ENCODE measurements at places on chromosomes 2 and 18. TPM values are rescaled to one million over a fixed set of nuclear protein-coding genes. Genes with fewer than 3 reads are reported as not detected.

ZAP70 gene
- not detected for total RNA-seq

SPOPL gene
- total RNA-seq, result 8.4 TPM

GRP gene
- total RNA-seq, result not detected

LCT gene
- 0.03 TPM for total RNA-seq

CENPA gene
- total RNA-seq, result 57.9 TPM

MOGAT1 gene
- not detected for total RNA-seq

MYL12A gene
- 338 TPM for total RNA-seq

SPATA3 gene
- not detected for total RNA-seq

PRKAG3 gene
- not detected for total RNA-seq

BCL2 gene
- 0.57 TPM for total RNA-seq

PDE1A gene
- total RNA-seq, result 0.16 TPM

ALLC gene
- total RNA-seq, result 0.06 TPM

TRIM43 gene
- 0.07 TPM for total RNA-seq

SULT1C4 gene
- not detected for total RNA-seq

MGAT5 gene
- 17.7 TPM for total RNA-seq

DTNA gene
- 0.15 TPM for total RNA-seq

CDH19 gene
- 1.1 TPM for total RNA-seq

IMPA2 gene
- total RNA-seq, result 72.6 TPM

MAL gene
- not detected for total RNA-seq

LRRFIP1 gene
- total RNA-seq, result 93.6 TPM

PLGLB2 gene
- 0.35 TPM for total RNA-seq

VWA3B gene
- total RNA-seq, result 0.26 TPM

SUMO1 gene
- 140 TPM for total RNA-seq

CCBE1 gene
- total RNA-seq, result 10.4 TPM

HAAO gene
- not detected for total RNA-seq

MPP4 gene
- 0.06 TPM for total RNA-seq

UGT1A10 gene
- total RNA-seq, result not detected

HOXD13 gene
- 0.23 TPM for total RNA-seq

Measured in A549 treated with CORT108297 at 1 μM for 4 hours (cell line).